ENCODE measurements at places on chromosomes 7 and 10.

GRCh38 chr10:58264780-58265179, 2.9 kb downstream of the IPMK start:
- DNase-seq = no peak

DNA sequence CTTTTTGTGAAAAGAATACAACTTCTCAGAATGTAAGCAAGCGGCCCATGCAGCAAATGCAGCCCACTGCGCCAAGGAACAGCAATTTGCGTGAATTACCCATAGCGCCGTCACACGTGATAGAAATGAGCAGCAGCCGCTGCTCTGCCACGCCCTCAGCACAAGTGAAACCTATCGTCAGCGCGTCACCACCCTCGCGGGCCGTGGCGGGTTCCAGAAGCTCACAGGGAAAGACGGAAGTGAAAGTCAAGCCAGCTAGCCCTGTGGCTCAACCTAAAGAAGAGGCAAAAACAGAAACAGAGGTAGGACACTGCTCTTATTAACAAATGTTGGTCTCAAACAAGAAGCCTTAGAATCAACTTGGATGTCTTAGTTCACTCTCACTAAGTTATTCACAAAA, 70.5 kb downstream of the SHH start:
- no peak for DNase-seq

DNA sequence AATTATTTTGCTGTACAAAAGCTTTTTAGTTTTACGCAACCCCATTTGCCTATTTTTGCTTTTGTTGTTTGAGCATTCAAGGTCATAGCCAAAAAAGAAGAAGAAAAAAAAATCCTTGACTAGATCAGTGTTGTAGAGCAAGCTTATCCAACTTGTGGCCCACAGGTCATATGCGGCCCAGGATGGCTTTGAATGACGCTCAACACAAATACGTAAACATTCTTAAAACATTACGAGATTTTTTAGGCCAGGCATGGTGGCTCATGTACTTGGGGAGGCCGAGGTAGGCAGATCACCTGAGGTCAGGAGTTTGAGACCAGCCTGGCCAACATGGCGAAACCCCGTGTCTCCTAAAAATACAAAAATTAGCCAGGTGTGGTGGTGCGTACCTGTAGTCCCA, 8.1 kb upstream of the MALSU1 start:
- DNase-seq = no peak

GRCh38 chr10:128873411-128874054, 593.5 kb upstream of the MGMT start:
- DNase-seq = no peak

GRCh38 chr7:102888561-102889233, 24.1 kb upstream of the LRRC17 start:
- no peak for DNase-seq

GRCh38 chr10:6920072-6921019, 340.3 kb upstream of the PRKCQ start:
- no peak for DNase-seq

GRCh38 chr10:119243967-119244366, 36.6 kb downstream of the GRK5 start:
- no peak for DNase-seq

GRCh38 chr7:114264023-114264422, 150.6 kb upstream of the FOXP2 start:
- no peak for DNase-seq

- no peak for DNase-seq
Observed at GRCh38 chr10:48287417-48288391, 13.2 kb upstream of the FRMPD2 start.

GRCh38 chr10:15241306-15241705, 72.8 kb upstream of the NMT2 start:
- no peak for DNase-seq

GRCh38 chr7:51182636-51183166, 133.9 kb downstream of the COBL start:
- DNase-seq = no peak

DNA sequence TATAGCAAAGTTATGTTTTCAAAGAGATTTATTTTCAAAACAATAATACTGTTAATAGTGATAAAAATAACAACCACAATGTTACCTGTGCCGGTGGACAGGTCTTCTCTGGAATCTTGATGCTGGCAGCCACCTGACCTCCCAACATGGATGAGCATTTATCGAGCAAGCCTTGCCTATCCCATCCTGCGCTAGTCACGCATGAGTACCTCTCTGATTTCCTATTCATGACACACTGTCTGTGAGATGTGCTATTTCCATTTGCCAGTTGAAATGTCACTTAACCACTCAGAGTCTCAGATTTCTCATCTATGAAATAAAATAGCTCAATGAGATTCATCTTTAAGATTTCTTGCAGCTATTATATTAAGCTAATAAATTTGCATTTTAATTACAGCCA, 341.2 kb upstream of the VWC2 start:
- DNase-seq = no peak

DNA sequence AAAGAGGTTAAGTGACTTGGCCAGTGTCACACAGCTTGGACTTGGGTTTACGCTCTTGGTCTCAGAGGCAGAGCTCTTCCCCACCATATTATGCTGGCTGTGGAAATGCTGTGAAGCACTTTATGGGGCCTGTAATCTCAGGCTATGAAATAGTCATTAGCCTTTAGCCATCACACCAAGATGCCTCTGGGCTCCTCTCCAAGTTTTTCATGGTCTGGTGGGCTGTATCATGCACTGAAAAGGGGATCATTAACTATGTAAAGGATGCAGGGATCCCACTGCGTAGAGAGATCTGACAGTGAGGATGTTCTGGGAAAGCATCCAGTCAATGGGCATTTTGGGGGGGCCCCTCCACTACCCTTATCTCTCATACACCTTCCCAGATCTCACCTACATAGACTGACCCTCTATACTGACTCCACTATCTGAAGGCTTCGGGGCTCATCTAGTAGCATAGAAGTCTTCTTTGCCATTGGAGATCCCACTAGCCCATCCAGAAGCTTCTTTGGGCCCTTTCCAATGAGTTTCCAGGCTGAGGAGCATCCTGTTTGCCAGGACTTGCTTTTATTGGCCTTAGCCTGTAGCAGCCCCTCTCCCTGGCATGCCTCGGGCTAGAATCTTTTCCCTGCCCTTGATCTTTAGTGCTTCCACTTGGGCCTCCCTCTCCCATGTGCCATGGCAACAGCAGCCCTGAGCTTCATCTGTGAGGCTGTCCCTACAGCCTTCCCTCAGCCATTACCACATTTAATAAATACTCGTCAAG, 19.6 kb downstream of the FRMPD2 start:
- no peak for DNase-seq

DNA sequence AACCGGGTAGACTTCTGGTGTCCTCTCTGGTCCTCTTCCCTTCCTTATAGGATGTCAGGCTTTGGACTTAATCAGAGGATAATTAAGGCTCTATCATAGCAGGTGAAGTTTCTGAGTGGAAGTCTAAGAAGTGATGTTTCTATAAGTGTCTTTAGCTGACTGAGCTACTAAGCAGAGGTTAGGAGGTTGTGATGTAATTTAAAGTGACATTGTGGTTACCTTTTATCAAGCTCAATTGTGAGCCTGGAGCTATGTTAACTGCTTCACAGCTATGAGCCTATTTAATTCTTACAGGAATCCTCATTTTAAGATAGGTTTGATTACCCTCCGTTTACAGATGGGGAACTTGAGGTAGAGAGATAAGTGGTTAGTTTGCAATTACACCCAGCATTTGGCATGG, 365.1 kb downstream of the AUTS2 start:
- DNase-seq = no peak

DNA sequence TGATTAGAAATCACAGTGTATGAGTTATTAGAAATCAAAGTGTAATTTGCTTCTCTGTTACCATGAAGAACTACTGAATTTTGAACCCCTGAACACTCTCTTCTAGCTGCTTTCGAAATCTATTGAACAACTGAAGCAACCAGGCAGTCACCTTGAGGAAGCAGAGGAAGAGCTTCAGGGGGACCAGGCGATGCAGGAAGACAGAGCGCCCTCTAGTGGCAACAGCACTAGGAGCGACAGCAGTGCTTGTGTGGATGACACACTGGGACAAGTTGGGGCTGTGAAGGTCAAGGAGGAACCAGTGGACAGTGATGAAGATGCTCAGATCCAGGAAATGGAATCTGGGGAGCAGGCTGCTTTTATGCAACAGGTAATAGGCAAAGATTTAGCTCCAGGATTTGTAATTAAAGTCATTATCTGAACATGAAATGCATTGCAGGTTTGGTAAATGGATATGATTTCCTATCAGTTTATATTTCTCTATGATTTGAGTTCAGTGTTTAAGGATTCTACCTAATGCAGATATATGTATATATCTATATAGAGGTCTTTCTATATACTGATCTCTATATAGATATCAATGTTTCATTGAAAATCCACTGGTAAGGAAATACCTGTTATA, 170.7 kb downstream of the HDAC9 start:
- peak; percentile 16 for DNase-seq

DNA sequence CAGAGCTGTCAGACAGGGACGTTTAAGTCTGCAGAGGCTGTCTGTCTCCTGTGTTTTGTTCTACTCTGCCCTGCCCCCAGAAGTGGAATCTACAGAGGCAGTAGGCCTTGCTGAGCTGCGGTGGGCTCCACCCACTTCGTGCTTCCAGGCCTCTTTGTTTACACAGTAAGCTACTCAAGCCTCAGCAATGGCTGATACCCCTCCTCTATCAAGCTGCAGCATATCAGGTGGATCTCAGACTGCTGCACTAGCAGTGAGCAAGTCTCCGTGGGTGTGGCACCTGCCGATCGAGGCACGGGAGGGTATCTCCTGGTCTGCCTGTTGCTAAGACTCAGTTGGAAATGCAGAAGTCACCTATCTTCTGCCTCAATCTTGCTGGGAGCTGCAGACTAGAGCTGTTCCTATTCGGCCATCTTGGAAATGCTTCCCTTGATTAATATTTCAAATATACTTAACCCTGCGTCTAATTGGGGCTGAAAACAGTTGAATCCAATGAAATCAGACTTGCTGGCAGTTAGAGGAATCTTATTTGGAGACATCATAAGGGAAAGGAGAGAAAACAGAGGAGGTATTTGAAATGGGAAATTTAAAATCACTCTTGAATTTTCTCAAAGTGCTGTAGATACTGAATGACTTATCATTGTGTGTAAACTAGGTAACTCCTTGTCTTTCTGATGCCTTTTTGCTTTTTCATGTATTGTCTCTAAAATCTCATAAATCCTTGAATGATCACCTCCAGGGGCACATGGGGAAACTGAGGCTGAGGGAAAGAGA, 13.8 kb upstream of the CYP3A5 start:
- no peak for DNase-seq

DNA sequence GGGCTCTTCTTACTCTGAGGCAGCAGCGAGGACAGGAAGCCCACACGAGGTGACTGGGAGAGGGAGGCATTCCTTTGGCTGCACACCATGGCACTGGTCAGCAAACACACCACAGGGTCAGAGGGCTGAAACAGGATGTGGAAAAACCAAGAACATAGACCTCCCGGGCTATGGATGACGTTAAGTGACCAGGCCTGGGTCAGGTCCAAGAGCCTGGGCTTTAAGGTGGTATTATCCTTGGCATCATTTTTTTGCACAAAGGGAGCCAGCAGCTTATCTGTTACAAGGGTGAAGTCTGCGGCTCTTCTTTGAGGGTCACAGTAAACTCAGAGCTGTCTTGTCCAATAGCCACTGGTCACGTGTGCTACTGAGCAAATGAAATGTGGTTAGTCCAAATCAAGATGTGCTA, 7.0 kb downstream of the WDR91 start:
- no peak for DNase-seq

DNA sequence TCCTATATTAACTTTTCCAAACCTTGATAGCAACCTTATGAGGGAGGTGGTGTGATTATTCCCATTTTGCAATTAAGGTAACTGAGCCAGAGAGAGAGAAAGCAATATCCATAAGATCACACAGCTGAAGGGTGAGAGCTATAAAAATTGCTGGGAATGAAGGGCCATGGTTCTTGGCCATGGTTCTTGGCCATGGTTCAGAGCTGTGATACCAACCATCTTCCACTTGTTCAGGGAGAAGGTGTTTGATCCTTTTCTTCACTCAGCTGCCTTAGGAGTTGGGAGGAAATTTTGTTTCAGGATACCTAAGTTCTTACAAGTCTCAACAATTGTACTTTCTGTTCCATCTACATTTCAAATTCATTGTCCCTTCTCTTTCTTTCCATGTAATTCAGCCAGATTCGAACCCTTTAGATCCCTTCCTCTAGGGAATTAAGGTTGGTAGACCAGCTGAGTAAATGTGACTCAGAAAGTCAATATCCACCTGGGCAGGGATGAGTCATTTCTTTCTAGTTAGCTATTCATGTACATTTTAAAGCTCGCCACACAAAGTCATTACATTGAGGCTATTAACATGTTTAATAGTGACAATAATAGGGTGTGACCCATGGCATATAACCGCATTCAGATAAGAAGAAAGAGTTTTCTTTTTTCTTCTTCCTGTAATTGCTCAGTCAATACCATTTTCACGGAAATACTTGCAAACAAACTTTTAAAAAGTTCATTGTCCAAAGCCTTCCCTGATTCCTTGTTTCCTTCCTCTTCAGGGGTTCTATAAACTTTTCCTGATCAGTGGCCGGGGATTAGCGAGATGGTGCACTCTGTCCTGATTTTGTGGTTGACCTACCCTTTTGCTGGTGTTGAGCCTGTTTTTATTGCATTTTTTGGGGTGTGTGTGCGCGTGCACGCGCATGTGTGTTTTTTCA, 143.4 kb downstream of the TCF7L2 start:
- no peak for DNase-seq

DNA sequence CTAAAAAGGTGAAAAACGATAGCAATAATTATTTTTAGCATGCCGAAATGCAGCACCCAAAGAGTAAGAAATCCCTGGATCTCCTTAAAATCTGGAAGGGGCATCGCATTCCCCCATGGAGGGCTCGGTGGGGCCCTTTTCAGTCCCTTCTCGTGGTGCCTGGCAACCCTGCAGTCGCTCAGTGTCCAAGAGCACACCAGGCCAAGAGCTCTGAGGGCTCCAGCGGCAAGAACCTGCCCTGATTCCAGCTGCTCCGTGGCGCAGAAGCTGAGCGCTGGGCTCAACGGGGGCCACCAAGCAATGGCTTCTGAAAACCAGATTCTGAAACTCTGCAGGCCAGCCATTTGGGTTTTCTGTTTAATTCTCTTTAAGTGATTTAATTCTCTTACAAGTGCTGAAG, 131.2 kb downstream of the PRKAG2 start:
- no peak for DNase-seq

DNA sequence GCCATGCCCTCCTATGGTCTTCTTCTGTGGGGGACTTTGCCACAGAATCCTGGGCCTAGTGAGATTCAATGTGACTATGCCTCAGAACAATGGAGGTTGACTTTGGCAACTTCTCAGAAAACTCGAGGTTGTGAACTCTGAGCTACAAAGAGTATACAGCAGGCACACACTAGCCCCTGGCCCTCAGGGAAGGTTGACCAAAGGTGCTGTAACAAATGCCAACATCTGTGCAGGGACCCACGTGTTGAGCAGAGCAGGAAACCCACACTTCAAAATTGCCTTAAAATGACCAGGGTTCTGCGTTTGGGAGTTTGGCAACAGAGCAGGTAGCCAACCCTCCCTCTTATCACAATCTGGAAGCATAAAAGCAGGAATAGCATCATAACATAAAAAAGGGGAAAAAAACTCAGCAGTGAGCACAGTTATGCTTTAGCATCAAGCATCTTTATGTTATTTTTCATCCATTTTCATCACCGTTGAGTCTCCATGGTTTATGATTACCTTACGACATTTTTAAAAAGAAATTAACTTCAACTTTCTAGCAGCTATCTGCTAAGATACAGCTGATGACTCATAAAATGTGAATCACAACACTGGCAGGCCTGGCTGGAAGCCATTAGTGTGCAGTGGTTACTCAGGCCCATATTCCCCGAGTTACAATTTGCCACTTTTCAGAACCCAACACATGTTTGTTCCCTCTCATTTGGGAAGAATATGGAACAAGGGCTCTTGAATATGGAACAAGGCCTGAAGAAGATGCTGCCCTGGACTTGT, 11.1 kb downstream of the PRLHR start:
- DNase-seq = peak; percentile 10
